ENCODE measurements at places on chromosomes 3 and 15.

GRCh38 chr3:23831517-23832394 is 26.0 kb downstream of the UBE2E1 start:
- DNase-seq, result no peak

GRCh38 chr3:184553385-184553784 is 8.2 kb upstream of the EPHB3 start:
- peak; percentile 18 for DNase-seq

GRCh38 chr3:25306705-25307104 is 121.4 kb upstream of the RARB start:
- no peak for DNase-seq

- DNase-seq, result no peak
Observed at GRCh38 chr3:194443901-194444300, 42.9 kb downstream of the ATP13A3 start.

DNA sequence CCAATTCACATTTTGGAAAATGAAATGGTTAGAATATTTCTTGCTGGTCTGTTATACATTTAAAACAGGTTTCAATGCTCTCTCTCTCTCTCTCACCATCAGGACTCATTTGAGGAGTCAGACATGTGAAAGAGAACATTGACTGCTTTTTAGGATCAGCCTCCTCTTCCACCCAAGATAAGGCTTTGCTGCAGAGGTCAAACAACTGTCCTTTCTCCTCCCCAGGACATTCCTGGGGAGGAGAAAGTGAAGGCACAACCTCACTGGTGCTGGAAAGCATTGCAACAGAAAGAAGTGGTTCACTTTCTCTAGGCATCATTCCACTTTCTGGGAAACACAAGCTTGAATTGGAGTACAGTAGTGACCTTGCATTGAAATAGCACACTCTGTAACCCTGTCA is 409.1 kb upstream of the NR2F2 start:
- DNase-seq, result no peak

DNA sequence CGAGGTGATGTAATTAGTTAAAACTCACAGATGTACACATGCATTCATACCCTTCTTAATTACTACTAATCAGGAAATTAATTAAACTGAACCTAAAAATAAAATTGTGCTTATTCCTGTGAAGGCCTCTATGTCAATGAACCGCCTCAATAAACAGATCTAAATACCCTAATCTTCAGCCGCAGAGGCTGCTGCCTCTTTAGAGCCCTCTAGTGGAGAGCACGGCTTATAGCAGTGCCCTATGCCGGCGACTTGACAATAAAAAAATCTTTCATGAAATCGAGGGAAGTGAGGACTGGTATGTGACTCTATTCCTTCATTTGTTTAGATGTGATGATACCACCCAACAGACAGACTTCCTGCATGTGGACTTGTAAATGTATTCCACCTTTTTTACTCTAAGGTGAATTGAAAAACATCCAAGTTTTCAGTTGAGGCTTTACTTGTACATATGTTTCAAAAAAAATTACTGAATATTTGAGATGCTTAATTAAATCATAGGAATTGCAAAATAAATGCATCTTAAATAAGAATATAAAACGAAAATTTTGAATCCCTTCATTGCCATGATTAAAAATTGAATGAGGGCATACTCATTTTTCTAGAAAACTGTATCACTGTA is 8.3 kb upstream of the EPHA3 start:
- DNase-seq, result peak; percentile 9

GRCh38 chr3:127744875-127745274 is 72.1 kb downstream of the ABTB1 start:
- no peak for DNase-seq

DNA sequence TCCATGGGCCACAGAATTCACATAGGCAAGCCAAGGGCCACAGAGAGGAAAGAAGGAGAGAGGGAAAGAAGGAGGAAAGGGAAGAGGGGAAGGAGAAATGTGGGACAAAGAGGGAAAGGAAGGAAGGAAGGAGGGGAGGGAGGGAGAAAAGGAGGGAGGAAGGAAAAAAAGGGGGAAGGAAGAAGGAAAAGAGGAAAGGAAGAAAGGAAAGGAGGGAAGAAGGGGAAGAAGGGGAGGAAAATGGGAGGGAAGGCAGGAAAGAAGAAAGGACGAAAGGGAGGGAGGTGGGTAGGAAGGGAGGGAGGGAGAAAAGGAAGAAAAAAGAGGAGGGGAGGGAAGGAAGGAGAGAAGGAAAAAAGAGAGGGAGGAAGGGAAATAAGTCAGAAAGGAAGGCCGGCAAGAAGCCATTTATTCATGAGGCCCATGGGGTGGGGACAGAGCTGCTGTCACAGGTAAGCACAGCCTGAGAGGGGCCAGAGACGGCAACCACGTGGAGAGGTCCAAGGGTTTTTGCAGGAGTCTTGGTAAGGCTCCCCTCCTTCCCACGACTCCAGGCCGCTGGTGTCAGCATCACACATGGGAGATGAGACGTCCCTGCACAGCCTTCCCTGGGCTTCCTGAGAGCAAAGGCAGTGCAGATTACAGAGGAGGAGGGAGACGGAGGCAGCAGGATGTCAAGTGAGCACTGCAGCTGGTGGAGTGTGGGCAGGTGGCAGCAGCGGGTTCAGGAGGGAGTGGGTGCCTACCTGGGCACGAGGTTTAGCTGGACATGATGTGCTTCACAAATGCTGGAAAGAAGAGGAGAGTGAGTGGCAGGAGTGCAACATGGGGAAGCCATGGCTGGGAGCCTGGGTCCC is 5.5 kb downstream of the MYL3 start:
- DNase-seq, result no peak

DNA sequence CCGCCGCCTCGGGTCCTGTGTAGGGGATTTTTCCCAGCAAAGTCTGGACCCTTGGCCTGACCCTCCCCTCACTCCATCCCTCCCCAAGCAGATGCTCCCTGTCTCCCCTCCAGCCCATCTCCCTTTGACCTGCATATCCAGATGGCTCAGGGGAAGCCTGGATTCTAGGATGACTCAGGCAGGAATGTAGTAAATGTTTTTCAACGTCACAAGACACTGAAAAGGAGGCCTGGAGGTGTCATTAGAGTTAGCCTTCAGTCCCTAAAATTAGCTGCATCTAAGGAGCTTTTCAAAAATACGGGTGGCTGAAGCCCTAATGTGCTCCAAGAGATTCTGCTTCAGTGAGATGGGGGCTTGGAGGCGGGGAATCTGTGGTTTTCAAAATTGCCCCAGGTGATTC is 7.2 kb downstream of the ACAN start:
- no peak for DNase-seq

DNA sequence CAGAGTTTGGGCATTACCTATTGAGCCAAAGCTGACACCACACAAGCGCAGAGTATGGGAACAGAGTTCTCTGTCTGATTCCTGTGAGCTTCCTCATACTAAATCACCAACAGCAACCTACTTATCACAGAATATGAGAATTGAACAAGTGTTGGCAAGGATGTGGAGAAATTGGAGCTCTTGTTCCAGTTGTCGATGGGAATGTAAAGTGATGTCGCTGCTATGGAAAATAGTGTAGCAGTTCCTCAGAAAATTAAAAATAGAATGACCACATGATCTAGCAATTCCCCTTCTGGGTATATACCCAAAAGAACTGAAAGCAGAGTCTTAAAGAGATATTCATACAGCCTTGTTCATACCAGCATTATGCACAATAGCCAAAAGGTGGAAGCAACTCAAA is 33.4 kb downstream of the CD86 start:
- no peak for DNase-seq

DNA sequence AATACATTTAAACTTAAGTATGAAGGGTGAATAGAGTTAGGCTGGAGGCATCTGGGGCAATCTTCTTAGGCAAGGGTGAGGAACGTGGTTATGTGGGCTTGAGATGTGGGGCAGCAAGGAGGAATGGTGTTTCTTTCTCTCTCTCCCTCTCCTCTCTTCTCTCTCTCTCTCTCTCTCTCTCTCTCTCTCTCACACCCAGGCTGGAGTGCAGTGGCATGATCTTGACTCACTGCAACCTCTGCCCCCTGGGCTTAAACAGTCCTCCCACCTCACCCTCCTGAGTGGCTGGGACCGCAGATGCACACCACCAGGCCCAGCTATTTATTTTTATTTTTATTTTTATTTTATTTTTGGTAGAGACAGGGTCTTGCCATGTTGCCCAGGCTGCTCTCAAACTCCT is 4.0 kb upstream of the MGA start:
- DNase-seq, result no peak

DNA sequence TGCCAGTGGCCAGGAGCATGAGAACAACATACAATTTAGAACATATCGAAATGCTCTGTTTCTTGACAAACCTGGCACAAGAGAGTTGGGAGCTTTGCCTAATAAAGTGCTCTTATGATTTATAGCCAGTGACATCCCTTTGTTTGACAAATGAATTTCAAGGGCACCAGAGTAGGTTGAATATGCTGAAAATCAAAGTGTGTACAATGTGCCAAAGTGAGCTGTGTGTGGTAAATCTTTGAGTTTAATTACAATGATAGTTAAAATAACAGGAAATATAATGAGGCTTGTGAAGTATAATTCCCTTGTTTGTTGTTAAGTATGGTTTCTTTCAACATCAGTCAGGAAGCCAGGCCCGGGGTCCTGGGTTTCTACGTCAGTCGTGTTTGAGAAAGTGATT is 211.9 kb downstream of the EBLN2 start:
- DNase-seq, result no peak

DNA sequence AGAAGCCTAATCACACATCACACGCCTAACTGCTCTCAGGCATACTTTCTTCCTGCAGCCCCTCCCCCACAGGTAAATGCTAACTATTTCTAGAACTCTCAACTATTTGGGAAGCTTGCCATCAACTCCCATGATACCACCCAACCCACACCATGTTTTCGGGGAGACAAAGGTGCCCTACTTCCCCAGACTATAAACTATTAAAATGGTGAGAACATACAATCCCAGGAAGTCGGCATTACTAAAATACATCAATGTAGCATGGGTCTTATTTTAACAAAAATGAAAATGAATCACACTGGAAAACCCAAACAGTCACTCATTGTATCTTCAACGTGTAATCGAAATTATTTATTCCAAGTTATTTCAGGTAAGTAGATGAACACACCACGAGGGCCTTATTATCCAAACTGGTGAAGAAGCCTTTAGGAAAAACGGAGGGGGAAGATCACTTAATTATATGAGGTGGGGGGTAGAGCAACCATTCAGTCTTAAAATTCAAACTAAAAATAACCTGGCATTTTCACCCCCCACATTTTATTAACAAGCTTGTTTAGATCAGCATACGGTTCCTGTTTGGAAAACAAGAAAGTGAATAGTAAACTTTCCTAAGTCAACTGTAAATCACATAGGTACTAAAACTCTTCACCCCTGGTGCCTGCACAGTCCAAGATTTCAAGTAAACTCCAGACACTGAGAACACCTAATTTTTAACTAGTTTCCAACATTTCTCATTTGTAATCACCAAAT is 1.9 kb downstream of the TBL1XR1 start:
- DNase-seq, result no peak

GRCh38 chr3:195696632-195697278 is 24.0 kb upstream of the MUC20 start:
- DNase-seq, result no peak

- no peak for DNase-seq
Observed at GRCh38 chr3:196344663-196345062, 6.5 kb upstream of the TM4SF19 start.

DNA sequence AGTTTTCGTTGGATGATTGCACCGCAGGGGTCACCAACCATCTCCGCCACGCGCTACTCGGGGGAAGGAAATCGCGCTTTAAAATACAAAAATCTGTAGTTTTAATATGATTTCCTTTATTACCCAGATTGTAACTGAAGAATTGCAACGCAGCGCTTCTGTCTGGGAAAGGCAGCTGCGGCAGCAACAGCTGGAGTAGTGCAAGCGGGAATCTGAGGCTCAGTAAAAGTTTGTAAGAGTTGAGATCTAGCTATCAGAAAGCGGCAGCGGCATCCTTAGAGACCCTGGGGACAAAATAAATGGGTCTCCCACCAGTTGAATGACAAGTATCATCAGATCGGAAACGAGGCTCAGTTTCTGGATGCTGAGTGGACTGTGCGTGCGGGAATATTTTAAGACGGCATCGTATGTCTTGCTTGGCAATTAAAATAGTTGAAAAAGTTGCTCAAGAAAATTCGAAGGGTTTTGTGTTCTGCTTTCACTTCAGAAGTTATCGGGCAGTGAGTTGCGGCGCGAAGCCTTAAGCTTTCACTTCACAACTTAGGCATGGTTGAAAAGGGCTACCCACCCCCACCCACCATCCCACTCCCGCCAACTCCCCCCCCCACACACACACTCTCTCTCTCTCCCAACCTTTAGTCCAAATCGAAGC is 2.7 kb downstream of the MECOM start:
- no peak for DNase-seq

DNA sequence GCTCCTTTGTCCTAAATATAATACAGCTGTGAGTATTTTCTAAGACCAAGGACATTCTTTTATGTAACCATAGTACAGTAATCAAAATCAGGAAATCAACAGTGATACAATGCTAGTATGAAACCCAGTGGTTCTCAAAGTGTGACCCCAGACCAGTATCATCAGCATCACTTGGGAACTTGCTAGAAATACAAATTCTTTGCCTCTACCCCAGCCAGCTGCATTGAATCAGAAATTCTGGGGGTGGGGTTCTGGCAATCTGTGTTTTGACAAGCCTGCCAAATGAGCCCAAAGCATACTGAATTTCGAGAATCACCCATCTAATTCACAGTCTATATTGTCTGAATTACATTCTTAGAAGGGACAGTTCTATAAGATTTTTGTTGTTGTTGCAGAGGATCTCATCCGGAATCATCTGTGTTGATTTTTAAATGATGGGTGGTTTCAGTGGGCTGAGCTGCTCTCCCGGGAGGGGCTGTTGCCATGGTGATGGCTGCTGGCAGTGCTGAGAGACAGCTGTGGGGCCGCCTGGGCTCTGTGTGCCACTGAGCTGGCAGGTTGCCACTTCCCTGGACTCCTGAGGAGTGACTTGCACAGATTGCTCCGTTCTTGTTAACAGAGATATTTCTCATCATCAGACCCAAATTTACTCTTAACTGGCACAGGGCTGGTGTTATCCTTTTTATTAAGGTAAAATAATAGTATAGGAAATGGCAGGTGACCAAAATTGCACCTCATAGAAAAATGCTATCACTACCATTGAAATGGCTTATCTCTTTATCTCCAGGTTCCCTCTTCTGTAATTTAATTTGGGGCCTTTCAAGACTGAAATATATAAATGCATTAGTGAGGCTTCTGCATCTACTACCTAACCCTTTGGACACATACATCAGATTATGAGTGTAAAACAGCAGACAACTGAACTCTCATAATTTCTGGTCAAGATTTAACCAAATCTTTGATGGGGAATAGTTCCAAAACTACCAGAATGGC is 56.5 kb downstream of the NEK11 start:
- DNase-seq, result peak; percentile 72

GRCh38 chr3:98744283-98744682 is 18.9 kb upstream of the ST3GAL6 start:
- DNase-seq, result no peak

- DNase-seq, result no peak
Observed at GRCh38 chr3:105527949-105528348, 161.2 kb downstream of the ALCAM start.

GRCh38 chr3:184873141-184873540 is 61.2 kb downstream of the VPS8 start:
- no peak for DNase-seq
